ENCODE measurements at places on chromosomes 13 and 19.

- DNase-seq: no peak
These were observed 288.2 kb downstream of the COG6 start for GRCh38 chr13:39943711-39944110.

- DNase-seq: no peak
These were observed 857 bp upstream of the MAP2K7 start for GRCh38 chr19:7902796-7903243.

DNA sequence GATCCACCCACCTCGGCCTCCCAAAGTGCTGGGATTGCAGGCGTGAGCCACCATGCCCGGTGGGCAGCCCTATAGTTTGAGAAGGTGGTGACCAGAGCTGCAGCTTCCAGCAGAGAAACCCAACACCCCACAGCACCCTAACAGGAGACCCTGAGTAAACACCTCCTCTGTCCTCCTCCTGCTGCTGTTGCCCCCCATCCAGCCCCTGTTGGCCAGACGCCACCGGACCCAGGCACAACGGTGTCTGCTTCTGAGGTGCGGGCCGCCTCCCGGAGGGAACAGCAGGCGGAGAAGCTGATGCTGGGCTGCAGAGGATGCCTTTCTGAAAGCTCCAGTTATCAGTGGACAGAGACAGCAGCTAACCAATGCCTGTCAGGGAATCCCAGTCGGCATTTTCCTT, 175.5 kb downstream of the COL4A1 start:
- DNase-seq: no peak

DNA sequence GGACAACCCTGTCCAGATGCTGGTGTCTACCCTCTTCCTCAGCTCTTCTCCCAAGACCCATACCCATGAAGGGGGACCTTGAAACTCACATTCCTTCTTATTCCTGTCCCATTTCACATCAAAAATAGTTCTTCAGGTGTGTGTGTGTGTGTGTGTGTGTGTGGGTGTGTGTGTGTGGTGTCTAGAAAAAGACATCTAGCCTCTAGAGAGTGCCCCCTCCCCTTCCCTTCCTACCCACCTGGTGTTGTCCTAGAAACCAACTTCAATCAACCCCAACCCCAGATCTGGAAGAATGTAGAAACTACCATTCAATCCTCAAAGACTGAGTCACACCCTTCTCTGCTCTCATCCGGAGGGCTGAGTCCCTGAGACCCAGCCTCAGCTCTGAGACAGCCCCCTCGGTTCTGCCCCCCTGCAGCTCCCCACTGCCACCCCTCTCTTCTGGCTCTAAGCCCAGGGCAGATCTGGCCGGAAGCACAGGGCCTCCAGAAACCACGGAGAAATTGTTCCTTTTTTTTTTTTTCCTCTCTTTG, 3.5 kb downstream of the KCNN4 start:
- no peak for DNase-seq

Measured in GOT3 (cell line).